Kasumi-1 (cell line): ENCODE measurements at places on chromosomes 12 and 14.

- no peak for DNase-seq
These were observed 5.5 kb downstream of the KHNYN start for GRCh38 chr14:24435192-24435810.

DNA sequence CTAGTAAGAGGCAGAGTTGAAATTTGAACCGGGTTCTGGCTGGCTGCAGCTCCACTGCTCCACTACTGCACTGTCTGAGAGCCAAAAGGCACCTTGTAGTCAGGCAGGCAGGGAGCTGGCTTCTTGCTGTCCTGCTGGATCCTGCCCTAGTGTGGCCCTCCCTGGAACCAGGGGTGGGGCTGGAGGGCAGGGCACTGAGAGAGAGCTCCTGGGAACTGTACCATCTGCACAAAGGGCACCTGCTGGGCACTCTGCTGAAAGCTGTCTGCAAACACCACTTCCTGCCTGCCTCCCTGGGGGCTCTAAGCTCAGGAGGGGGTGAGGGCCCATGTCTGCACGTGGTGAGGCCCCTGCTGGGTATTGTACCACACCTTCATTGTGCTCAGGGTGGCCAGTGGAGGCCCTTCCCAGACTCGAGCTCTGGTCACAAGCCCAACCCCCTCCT, 19.0 kb upstream of the TCL1B start:
- DNase-seq, result no peak

GRCh38 chr12:77678621-77679020, 152.1 kb upstream of the NAV3 start:
- no peak for DNase-seq

DNA sequence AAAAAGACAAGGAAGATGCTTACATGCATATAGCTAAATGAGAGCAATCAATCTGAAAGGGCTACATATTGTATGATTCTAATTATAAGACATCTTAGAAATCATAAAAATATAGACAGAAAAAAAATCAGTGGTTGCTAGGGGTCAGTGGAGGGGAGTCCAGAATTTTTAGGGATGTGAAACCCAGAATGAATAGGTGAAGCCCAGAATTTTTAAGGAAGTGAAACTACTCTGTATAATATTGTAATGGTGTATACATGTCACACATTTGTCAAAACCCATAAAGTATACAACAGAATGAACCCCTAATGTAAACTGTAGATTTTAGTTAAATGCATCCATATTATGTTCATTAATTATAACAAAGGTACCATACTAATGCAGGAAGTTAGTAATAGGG, 713.2 kb downstream of the FLRT2 start:
- DNase-seq, result no peak
